ENCODE measurements at places on chromosomes 13 and 19.

DNA sequence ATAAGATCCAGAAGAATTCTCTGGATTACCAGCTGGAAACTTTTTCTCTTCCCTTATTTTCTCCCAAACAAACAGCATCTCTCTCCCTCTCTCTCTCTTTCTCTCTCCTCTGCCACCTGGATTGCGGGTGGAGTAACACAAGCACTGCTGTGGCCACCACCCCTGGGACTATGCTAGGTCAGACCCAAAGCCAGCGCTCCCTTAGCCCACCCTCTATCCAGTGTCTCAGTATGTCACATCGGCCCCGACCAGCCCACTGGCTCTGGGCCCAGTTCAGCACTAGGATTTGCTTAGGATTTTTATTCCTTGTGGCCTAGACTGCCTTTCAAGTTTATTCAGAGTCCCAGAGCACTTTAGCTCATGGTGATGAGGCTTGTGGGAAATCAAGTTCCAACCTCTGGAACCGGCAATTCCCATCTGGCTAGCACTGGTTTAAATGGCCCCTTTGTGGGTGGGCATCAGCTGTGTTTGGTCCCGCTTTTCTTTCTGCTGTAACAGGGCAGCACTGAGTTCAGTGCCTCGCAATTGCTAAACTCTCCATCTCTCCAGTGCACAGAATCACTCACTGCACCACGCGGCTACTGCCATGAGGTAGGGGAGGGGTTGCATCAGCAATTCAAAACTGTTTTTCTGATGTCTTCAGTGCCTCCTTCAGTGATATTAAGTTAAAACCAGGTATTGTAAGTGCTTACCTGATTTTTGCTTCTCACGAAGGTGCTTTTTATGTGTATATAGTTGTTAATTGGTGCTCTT is 1623.1 kb downstream of the SLITRK5 start:
- DNase-seq, result no peak

- no peak for DNase-seq
Measured at GRCh38 chr19:8238251-8238650, 29.1 kb downstream of the CERS4 start.

GRCh38 chr13:71838842-71839241 is 28.2 kb downstream of the DACH1 start:
- DNase-seq, result no peak

DNA sequence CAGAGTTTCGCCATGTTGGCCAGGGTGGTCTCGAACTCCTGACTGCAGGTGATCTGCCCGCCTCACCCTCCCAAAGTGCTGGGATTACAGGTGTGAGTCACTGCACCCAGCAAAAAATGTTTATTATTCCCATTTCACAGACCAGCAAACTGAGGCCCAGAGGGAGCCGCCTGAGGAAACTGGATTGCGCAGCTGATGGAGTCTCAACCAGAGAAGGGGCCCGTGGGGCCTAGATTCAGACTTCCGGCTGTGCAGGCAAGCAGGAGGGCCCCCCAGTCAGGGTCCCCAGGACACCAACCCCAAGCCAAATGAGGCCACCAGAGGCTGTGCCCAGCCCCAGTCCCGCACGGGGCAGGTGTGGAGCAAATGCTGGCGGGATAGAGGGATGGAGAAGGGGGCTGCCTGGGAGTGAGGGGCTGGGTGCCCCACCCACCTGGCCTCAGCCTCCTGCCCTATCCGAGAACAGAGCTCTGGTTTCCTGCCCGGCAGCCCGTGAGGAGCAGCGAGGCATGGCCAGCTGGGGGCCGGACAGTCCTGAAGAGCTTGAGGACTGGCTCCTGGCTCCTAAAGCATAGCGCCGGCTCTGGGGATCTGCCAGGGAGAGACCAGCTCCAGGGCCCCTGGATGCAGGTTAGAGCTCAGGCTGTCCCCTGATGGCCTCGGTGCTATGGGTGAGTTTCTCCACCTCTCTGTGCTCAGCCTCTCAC is 22.0 kb downstream of the MISP start:
- DNase-seq, result no peak

- DNase-seq, result no peak
Measured at GRCh38 chr13:69199664-69200063, 908.0 kb upstream of the ATXN8OS start.

GRCh38 chr13:32878163-32878562 is 138.1 kb upstream of the KL start:
- no peak for DNase-seq

GRCh38 chr19:1284293-1284978 is 1.2 kb upstream of the EFNA2 start:
- no peak for DNase-seq

DNA sequence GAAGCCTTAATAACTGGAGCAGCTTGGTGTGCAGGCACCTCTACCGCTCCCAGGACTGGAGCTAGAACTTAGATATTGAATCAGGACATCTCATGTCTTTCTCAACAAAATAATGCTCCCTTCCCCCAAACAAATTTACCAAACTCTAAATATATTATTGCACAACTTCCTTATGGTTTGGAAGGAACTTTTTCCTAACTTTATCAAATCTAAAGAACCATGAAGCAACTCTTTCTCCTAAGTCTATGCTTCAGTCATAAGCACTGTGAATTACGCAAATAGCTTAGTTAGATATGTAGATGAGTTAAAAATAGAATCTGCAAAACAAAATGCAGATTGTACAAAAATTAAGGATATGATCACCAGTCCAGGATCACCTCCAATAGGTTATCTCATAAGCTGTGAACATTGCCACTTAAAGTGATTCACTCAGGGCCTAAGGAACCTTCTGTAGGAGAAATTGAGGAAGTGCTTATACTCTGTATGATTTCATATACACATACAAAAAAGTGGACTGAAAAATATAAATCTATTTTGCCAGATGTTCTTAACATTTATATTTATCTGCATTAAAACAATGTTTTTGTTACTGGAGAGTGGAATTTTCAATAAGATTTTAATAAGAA is 20.4 kb upstream of the MAB21L1 start:
- no peak for DNase-seq

DNA sequence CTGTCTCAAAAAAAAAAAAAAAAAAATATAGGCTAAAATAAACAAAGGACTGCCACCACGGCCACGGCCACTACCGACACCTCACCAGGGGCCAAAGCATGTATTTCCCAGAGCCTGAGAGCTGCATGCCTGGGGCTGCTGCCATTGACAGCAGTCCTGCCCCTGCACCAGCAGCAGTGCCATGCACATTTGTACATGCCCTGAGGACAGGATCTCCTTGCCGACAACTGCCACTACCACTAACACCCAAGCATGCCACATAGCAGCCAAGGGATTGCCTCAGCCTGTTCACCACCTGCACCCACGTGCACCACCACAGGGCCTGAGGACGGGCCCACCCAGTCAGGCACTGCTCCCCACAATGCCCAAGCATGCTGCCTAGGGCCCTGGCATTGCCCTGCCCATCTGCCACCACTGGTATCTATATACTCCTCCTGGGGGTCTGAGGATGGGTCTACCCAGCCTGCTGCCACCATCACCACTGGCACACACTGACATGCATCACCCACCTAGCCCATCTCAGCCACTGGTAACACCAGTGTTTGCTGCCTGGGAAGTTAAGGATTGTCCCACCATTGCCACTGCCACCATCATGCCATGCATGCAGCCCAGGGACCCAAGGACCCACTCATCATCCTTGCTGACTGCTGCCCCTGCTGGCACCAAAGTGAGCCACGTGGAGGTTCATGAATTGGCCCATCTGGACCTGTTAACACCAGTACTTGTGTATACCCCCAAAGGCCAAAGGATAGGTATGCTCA is 10.6 kb upstream of the NUP62 start:
- DNase-seq, result no peak

DNA sequence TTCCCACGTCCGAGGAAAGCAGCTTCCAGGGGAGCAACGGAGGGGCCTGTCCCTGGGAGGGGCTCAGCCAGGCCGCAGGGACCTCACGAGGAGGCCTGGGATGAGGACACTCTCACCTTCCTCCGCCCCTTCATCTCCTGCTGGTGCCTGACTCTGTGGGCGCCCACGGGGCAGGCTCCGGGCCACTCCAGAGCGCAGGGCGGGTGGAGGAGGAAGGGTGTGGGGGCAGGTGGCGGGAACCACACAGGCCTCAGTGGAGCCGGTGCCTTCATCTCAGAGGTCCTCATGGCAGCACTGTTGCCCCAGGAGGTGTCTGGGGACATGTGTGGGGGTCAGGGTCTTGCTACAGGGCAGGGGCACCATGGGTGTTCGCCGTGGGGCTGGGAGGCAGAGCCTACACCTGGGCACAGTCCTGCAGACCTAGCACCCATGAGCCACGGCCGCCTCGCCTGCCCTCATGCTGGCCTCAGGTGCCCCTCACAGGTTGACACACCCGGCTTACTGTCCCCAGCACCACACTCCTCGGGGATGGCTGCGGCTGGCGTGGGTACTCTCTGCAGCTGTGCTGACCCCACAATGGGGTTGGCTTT is 10.1 kb upstream of the TMEM255B start:
- no peak for DNase-seq

- DNase-seq, result peak; percentile 74
Measured at GRCh38 chr19:43755256-43755801, 567 bp upstream of the SMG9 start.

- DNase-seq, result no peak
Measured at GRCh38 chr19:16778796-16779411, 50.3 kb upstream of the SIN3B start.

DNA sequence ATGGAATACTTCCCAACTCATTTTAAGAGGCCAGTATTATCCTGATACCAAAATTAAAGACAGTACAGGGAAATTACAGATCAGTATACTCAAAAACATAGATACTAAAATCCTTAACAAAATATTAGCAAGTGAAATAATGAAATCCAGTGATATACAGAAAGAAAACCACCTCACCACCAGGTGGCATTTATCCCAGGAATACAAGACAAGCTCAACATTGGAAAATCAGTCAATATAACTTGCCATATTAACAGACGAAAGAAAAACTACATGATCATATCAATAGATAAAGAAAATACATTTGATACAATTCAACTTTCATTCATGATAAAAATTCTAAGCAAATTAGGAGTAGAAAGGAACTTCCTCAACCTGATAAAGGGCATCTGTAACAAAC is 6.7 kb upstream of the GNA15 start:
- no peak for DNase-seq

DNA sequence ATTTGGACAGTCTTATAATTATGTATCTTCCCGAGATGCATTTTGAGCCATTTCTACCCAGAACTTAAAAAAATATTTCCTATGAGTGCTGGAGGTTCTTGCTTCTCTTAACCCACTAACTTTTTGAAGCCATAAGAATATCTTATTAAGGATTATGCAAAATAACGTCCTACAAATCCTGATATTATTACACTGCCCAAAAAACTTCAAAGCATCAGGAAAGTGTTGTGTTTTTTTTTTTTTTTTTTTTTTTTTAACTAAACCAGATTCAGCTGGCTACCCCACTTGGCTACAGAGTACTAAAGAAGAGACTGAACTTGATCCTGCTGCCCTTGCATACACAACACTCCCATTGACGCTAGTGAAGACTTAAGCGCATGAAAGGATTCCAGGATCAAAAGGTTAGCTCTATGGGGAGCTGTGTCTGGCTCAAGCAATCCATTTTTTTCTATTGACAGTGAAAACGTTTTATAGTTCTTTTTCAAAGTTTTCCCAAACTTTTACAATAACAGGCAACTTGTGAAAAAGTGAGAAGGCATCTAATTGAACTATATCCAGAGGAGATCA is 141.4 kb downstream of the KCNRG start:
- no peak for DNase-seq

DNA sequence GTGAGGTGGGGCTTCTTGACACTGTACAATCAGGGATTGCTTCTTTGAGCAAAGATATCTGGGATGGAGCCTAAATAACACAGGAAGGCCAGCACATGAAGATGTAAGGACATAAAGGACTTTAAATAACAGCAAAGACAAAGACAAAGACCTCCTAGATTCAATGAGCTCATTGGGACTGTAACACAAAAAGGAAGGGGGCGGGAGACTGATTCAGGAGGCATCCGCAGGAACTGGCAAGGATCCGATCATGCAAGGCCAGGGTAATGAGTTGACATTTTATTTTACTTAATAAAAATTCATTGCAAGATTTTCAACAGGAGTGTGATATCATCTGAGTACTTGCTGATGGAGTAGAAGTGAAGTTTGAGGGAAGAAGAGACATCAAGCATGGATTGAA is 121.5 kb downstream of the LHFPL6 start:
- DNase-seq, result no peak

DNA sequence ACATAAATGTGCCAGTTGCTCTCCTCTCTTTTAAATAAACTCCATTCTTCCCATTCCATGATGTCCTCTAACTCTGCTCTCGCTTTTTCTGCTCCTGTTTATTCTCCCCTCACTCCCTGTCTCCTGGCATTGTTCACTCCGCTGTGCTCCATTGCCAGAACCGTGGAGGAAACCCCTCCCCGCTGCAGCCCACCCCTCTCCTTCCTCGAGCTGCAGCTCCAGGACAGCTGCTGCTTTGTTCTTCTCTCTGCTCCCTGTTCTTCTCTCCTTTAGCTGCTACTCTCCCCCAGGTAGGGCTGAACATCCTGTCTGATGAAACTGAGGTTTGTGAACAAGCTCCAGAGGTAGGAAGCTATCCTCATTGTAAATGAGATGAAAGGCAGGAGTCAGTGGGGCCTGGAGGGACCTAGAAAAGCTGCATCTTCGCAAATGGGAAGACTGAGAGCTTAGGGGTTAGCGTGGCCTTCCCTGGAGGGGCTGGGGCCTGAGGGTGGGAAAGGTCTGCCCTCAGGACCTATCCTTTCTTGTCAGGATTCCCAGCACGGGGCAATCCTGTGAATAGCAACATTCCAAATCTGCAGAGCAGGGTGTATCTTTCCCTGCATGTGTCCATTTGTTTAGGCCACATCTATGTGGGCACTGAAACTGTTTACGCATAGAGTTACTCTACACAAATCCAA is 243.7 kb downstream of the DNAJC15 start:
- no peak for DNase-seq

GRCh38 chr19:11016631-11017030 is 55.8 kb downstream of the SMARCA4 start:
- DNase-seq, result no peak

DNA sequence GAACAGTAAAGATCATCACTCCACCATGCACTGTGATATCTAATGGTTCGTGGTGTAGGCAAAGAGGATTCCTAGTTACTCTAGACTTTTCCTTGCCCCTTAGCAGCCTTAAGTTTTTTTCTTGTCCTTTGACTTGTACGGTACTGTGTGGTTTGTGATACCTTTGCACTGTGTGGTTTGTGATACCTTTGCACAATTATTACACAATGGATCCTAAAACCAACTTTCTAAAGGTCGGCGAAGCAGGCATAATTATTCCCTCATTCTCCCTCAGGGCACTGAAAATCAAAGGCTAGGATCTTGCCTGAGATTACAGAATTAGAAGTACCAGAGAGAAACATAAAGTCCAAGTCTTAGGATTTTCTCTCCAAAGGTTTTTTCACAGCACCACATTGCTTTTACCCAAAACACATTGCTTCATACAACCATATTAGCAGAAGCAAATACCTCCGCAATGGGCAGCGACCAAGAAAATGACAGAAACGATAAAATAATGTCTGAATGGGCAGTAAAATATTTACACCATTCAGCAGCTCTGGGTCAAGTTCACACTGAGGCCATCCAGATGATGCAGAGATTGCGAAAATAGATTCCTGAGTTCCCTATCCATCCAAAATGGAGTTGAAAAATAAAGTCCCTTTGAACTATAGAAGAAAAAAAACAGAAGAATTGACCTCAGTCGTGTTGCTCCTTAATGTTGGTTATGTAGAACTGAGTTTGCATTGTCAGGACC is 106.4 kb downstream of the FGF14 start:
- DNase-seq, result no peak
